ENCODE measurements at places on chromosomes 16 and 17. TPM values are rescaled to one million over a fixed set of nuclear protein-coding genes. Genes with fewer than 3 reads are reported as not detected.
A peak's percentile ranks its signal among the peaks of the same experiment; 100 is the strongest.

GRCh38 chr17:33021731-33022408 is 30.2 kb downstream of the SPACA3 start:
- no peak for DNase-seq

DNA sequence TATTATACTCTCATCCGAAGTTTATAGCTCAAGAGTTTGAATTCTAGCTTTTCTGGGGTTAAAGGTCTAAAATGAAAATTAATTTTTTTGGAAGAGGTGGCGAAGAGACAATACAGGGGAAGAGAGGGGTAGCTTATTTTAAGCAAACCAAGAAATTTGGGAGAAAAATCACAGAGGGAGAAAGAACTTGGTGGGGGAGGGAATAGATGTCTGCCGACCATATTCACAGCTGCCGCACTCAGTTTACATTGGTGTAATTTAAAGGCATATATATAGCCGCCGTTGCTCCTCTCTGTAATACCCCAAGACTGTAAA is 6.5 kb upstream of the ZFHX3 start:
- DNase-seq: no peak

GRCh38 chr17:82873521-82873920 is 33.7 kb upstream of the ZNF750 start:
- no peak for DNase-seq

Gene ALDH3A1
- 1,906 TPM for total RNA-seq

GRCh38 chr16:70402916-70403659 is 35.8 kb downstream of the ST3GAL2 start:
- no peak for DNase-seq

- DNase-seq: no peak
Measured at GRCh38 chr17:43831633-43832032, 1.3 kb downstream of the MPP3 start.

DNA sequence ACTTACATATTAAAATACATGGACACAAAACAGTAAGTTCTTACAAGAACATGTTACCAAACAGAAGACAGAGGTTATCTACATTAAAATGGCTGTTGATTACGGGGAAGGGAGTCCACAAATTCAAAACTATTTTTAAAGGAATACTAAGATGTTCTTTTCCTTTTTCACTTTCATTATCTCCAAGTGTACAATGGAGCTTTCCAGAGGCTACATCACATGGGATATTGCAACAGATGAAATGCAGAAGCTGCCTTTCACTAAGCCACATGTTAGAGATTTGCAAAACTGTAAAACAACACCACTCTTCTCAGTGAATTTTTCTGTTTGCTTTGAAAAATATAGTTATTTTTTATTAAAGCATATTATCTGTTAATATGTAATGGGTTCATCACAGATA is 53.6 kb downstream of the XPO6 start:
- peak; percentile 34 for DNase-seq

GRCh38 chr16:85522842-85523601 is 90.1 kb upstream of the GSE1 start:
- DNase-seq: peak; percentile 43

DNA sequence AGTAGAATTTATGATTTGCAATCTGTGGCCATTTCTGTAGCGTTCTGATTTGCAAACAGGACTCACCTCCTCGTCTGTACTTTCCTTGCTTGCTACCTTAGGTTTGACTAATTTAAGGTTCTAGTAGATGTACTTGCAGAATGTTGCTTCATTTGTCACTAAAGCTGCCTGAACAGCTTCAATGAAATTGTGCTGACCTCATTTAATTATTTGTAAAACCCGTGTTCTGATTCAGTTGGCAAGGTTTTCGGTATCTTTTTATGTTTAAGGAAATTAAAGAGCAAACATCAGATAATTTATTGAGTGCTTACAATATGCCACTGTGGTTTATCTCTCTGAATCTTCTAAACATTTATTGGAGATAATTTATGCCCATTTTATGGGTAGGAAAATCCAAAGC is 284.9 kb upstream of the EEF2KMT start:
- no peak for DNase-seq

- no peak for DNase-seq
Measured at GRCh38 chr16:4111748-4112696, 4.2 kb downstream of the ADCY9 start.

Gene CEP131
- 33.4 TPM for total RNA-seq

- DNase-seq: no peak
Measured at GRCh38 chr17:37211136-37211535, 164.6 kb upstream of the C17orf78 start.

DNA sequence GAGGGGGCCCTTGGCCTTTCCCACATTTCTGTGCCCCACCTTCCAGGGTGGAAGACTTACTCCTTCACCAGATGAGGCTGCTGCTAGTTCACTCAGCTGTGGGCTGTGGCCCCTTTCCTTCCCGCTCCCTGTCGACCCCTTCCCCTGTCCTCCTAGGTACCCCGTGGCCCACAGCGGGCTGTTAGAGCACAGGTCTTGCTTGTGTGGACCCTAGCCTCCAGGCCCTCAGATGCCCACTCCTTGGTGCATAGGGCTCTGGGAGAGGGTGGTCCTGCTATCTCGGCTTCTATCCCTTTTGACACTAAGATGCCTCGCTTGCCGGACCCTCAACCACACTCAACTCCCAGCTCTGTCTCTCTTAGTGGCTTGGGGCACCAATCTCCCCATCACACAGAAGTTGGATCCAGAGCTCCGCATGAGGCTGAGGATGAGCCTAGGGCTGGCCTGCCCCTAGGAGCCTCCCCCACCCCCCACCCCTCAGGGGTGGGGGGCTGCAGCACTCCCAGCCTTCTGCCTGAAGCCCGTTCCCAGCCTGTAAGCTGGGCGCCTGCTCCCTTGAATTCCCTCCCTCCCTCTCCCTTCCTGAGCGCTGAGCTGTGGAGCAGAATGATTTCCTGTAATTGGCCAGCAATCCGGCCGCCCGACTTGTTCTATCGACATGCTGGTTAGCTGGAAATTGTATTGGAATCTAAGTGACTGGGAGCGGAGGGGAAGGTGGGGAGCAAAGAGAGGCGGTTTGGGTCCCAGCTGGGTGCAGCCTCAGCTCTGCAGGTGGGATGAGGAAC is 30.9 kb downstream of the DCAKD start:
- DNase-seq: no peak

- DNase-seq: no peak
Measured at GRCh38 chr17:12773153-12773552, 16.1 kb upstream of the ARHGAP44 start.

DNA sequence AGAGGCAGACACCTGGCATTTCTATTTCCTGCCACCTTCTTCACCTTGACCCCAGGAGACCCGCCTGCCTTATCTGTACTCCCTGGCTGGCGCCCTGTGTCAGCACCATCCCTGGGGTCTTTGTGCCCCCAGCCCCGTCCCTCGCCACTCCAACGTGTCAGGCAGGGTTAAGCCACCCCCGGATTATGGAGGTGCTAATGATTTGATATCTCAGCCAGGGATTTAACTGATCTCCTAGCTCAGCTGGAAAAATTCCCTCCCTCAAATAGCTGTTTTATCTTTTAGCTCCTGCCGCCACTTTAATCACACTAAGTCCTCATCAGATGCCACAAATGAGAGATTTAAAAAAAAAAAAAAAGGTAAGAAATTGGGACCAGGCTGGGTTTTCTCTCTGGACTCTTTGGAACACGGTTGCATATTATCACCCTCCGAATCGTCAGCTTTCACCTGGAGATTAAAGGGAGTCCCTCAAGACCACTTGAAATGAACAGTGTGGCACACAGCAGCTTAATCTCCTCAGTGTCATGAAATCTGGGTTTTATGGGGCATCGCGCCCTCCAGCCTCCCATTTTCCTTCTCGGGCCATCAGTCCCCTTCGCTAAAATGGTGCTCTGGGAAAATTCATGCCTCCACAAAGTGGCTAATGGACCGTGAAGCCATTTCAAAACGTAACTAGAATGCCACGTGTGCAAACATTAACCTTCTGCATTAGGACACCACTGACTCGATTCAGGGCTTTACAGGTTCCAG is 26.2 kb upstream of the WFDC1 start:
- DNase-seq: no peak

DNA sequence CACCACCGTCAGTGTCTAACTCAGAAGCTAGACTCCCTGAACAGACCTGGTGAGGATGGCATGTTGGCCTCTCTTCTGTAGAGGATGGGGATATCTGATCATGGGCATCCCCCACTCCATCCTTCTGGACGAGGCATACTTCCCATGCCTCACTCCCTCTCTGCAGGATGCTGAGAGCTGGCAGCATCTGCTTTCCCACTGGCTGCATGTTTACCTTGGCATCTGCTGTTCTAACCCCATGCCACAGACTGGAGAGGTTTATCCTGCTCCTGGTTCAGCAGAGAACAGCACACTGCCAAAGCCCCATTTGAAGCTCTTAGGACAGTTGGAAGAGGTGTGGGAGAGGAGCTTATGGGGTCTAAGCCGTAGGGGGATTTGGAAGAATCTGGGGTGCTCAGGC is 46.0 kb downstream of the YPEL2 start:
- DNase-seq: no peak

GRCh38 chr17:17570140-17570797 is 21.2 kb downstream of the PEMT start:
- no peak for DNase-seq

- no peak for DNase-seq
Measured at GRCh38 chr16:48481772-48482171, 96.6 kb upstream of the SIAH1 start.

DNA sequence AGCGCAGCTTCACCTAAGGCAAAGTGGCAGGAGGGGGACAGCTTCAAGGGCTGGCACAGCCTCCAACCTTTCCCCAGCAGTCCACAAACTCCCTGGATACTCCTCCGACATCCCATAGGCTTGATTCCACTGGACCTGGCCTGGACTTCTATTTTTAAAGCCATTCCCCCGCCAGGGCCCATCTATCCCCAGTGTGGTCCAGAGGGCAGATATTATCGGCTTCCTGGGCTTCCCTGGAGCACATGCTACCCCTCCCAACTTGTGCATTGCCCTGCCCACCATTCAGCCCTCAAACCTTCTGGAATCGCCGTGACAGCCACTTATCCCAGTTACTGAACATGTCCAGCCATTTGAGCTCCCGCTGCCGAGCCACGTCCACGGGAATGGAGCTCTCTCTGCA is 5.1 kb downstream of the TBC1D10B start:
- DNase-seq: no peak

Gene NOG
- total RNA-seq: 4.8 TPM

Gene ITGB4
- total RNA-seq: 448 TPM

Gene TK2
- total RNA-seq: 20.9 TPM

DNA sequence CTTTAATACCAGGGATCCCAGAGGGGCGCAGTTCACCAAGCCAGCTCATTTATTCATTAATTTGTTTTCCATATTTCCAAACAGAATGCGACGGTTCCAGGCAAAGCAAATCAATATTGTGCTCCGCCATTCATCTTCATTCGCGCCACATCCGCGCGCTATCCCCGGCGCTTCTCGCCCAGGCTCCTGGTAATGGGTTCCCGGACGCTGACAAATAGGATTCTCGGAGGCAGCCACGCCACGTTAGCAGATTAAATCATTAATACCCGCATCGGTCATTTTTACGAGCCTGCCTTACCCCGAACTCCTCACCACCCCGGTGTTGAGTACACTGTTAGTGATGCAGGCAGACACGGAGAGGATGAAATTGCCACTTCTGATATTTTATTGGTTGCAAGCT is 26.0 kb upstream of the C16orf82 start:
- DNase-seq: no peak

GRCh38 chr16:78606545-78606944 is 507.1 kb downstream of the WWOX start:
- no peak for DNase-seq

Gene NLRC5
- 29.7 TPM for total RNA-seq

Gene KRT24
- not detected for total RNA-seq

Gene FNDC8
- total RNA-seq: not detected

DNA sequence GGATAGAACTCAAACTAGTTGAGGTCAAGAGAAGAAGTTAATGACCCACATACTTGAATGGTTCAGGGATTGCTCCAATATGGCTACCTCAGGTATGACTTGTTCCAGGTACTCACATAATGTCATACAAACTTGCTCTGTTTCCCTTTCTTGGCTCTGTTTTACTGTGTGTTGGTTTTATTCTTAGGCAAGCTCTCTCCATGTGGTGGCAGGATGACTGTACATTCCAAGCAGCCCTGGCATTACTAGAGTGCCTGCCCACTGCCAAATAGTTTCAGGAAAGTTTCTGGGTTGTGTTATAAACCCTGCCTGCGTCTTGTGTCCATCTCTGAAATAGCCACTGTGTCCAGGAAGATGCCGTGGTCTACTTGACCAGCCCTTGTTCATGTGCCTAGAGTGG is 476.8 kb downstream of the SHISA9 start:
- DNase-seq: peak; percentile 23

Gene CA7
- total RNA-seq: not detected

Gene CBX1
- total RNA-seq: 93.9 TPM

DNA sequence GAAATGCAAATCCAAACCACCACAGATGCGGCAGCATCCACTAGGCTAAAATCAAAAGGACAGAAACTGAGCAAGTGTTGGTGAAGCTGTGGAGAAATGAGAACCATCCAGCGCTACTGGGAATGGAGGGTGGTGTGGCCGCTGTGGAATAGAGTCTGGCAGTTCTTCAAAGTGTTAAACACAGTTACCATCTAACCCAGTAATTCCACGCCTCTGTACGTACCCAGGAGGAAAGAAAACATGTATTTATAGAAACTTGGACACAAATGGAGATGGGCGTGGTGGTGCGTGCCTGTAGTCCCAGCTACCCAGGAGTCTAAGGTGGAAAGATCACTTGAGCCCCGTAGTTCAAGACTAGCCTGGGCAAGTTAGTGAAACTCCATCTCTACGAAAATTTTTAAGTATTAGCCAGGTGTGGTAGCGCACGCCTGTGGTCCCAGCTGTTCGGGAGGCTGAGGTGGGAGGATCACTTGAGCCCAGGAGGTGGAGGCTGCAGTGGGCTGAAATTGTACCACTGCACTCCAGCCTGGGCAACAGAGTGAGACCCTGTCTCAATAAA is 11.6 kb downstream of the SLC25A10 start:
- DNase-seq: no peak

DNA sequence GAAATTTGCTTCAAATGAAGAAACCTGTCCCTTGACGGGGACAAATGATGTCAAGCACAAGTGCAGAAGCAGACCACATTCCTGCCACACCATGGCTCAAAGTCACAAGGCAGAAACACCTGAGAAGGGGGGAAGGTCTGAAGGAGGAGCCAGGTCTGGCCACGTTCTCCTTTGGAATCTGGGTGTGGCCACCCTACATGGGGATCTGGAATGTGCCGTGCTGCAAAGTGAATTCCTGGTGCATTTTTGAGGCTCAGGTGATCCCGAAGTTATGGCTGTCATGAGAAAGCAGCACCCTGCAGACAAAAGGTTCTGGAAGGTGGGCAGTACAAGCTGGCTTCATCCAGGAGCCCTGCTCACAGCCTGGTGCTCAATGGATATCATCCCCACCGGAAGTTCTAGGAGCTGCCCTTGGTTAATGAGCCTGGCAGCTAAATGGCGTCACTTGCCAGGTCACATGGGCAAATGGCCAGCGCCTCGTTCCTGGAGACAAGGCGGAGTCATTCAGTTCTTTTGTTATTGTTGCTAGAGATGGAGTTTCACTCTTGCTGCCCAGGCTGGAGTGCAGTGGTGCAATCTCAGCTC is 20.1 kb upstream of the ADCY9 start:
- DNase-seq: peak; percentile 95

- no peak for DNase-seq
Measured at GRCh38 chr17:61974115-61974514, 46.3 kb upstream of the INTS2 start.

Data from PC-9 (cell line).